ENCODE measurements at places on chromosomes 6 and 20.
A peak's percentile ranks its signal among the peaks of the same experiment; 100 is the strongest.

GRCh38 chr6:70708448-70708847 lies 40.8 kb downstream of the SMAP1 start:
- no peak for DNase-seq

DNA sequence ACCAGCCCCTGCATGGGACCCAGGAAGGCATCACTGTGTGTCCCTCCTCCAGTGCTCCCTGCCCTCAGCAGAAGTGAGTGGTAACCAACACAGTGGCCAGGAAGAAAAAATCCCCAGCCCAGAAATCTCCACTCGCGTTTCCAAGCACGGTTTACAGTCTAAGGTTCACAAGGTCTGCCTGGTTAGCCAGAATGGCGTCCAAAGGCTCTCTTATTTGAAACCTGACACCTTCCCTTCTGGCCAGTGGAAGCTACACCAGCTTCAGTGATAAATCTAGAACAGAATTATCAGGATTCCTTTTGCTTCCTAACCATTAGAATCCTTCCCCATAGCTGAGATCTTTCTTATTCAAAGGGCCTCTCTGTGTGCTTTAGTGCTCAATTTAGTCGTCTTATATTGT lies 9.2 kb downstream of the LY86 start:
- DNase-seq, result no peak

DNA sequence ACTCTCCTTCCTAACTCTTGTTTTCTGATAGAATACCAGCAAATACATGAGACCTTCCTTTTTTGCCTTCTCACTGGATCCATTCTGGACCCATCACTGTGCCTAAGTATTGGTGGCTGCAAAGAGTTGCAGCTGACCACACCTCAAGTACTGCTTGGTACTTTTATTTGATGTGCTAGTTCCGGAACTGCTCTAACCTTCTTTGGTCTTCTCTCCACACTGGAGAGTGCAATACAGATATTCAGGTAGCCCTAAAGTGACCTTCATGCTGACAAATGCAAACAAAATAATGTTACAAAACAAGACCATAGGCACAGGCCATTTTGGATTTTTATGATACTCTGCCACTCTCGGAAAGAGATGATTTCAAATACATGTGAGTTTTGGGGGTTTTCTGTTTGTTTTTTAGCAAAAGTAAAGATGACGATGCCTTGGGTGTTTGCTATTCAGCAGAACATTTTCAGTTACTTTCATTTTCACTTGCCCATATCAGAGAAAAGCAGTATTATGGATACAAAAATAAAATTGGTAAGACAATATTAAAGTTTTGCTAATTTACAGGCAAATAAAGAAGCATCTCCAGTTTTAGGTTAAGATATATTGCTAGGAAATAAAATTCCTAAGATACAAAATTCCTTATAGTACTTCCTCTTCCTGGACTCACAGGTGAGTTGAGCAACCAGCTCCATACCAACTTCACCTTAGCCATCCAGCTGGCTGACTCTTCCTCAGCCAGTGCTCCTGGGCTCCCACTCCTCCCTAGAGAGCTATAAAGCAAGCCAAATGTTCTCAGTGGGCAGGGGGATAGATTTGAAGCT lies 42.0 kb downstream of the PTPRK start:
- DNase-seq, result no peak

- DNase-seq, result no peak
Measured at GRCh38 chr6:47836046-47836445, 54.2 kb downstream of the OPN5 start.

DNA sequence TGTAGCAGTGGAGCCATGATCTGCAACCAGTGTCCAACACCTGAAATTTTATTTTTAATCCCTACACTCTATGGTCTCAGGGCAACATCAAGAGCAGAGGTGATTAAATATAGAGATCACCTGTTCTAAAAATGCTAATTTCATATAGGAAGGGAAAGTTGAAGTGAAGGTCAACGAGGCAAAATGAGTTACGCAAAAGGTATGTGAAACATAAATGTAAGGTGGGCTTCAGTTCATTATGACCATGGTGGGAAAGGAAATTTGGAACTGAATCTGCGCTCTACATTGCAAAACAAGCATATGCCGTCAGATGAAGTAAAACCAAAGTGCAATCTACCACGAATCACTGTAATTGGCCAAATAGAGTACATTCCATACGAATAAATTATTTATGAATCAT lies 35.2 kb upstream of the STMND1 start:
- DNase-seq, result no peak

GRCh38 chr6:4965562-4966389 lies 38.1 kb downstream of the RPP40 start:
- DNase-seq, result no peak

DNA sequence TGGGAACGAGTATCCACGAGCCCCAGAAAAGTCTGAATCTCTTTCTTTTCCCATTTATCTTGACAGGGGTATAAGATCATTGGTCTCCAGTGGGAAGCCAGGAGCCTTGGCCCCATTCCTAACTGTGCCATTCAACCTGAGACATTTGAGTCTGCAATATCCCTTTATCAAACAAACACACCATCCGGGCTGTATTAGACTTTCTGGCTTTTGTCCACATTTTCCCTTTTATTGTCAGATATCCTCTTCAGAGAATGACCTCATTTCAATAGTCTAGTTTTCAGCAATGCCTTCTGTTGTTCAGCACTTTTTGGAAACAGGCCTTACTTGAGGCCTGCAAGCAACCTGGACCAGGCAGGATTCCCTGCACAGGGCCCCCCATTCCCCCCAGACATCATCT lies 15.7 kb downstream of the BPIFA1 start:
- no peak for DNase-seq

DNA sequence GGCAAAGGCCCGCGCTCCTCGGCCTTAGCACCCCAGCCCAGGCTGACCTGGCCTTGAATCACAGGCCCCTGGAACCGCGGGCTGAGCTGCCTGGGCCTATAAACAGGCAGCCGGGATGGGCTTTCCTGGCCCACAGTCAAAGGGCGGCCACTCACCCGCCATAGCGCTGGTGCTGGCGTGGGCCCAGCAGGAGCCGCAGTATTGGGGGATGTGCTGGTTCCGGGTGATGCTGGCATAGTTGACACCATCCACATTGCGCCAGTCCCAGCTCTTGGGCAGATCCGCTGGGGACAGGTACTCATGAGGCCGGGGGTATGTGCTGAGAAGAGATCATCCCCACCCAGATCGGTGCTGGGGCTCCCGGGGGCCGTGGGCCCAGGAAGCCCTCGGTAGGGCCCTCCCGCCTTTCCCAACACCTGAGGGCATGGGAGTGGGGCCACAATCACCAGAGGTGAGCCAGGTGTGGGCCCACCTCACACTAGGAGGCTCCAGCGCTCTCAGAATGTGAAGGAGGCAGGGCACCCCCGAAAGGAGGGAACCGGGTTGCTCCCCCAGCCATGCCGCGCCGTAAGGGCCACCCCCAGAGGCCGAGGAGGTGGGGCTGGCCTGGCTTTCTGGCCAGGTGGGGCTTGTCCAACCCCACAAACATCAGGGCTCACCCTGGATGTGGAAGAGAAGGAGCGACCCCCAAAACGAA lies 739 bp downstream of the CTSZ start:
- DNase-seq, result no peak

GRCh38 chr20:20611167-20611566 lies 101.3 kb downstream of the RALGAPA2 start:
- DNase-seq, result peak; percentile 87

All from NCI-H1105 treated with DMSO at 0.1 percent for 48 hours (cell line).